ENCODE measurements at places on chromosomes 12 and 14.

- no peak for DNase-seq
Observed at GRCh38 chr12:51932218-51933076, 19.1 kb upstream of the ACVR1B start.

- no peak for DNase-seq
Observed at GRCh38 chr14:53567236-53567780, 389.3 kb downstream of the BMP4 start.

DNA sequence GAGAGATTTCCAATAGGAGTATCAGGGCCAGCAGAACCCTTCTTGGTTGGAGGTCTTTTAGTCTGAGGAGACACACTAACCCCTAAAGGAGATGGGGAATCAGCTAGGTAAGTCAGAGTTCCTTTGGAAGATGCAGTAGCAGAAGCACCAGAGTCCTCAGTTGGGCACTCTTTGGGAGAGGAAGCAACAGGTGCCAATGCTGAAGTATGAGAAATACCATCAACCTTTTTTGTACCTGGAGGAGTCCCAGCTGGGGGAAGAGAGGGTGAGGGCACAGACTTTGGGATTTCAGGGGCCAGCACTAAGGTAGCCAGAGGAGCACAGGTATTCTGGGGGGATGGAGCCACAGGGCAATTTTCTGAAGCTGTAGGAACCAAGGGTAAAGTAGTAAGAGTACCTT lies 6.0 kb downstream of the NACA start:
- no peak for DNase-seq

- no peak for DNase-seq
Observed at GRCh38 chr12:26177283-26177682, 18.1 kb upstream of the SSPN start.

DNA sequence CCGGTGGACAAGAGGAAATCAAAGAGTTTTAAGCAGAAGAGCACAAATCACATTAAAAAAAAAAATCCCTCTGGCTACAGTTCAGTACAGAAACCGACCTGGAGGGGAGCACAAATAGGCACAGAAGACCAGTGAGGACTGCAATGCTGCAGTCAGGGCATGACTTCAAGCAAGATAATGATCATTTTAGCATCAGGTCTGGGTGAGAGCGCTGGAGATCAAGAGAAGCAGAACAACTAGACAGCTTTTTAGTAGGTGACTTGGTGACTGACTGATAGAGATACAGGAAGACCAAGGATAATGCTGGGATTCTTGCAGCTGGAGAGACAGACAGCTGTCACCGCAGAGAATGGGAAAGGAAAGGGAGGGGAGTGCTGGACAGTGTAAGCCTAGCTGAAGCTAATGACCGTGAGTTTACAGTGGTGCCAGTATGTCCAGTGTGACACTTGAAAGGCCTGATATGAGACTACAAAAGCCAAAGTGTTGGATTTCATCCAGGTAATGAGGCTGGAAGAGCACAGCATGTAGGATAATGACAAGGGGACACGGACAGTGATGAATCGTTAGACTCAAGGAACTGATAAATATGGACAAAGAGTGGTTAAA lies 5.6 kb downstream of the NFYB start:
- DNase-seq, result no peak

- peak; percentile 26 for DNase-seq
Observed at GRCh38 chr12:65728848-65729793, 95.2 kb upstream of the HMGA2 start.

GRCh38 chr14:29016050-29016900 lies 249.7 kb downstream of the FOXG1 start:
- peak; percentile 1 for DNase-seq

All from renal pelvis (tissue), 12 donors.